A172 (cell line): ENCODE measurements at places on chromosomes 16 and 17. TPM values are rescaled to one million over a fixed set of nuclear protein-coding genes. Genes with fewer than 3 reads are reported as not detected.
A peak's percentile ranks its signal among the peaks of the same experiment; 100 is the strongest.

DNA sequence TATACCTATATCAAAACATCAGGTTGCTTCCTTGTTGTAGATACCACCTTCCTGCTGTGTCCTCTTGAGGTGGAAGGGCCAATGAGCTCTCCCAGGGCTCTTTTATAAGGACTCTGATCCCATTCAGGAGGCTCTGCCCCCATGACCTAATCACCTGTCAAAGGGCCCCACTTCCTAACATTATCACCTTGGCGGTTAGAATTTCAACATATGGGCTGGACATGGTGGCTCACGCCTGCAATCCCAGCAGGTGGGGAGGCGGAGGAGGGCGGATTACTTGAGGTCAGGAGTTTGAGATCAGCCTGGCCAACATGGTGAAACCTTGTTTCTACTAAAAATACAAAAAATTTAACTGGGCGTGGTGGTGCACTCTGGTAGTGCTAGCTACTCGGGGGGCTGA is 86.4 kb downstream of the HAPSTR1 start:
- no peak for DNase-seq

PIK3R5 gene
- 0.14 TPM in 1 of 2 replicates, not detected in the other for total RNA-seq

DNA sequence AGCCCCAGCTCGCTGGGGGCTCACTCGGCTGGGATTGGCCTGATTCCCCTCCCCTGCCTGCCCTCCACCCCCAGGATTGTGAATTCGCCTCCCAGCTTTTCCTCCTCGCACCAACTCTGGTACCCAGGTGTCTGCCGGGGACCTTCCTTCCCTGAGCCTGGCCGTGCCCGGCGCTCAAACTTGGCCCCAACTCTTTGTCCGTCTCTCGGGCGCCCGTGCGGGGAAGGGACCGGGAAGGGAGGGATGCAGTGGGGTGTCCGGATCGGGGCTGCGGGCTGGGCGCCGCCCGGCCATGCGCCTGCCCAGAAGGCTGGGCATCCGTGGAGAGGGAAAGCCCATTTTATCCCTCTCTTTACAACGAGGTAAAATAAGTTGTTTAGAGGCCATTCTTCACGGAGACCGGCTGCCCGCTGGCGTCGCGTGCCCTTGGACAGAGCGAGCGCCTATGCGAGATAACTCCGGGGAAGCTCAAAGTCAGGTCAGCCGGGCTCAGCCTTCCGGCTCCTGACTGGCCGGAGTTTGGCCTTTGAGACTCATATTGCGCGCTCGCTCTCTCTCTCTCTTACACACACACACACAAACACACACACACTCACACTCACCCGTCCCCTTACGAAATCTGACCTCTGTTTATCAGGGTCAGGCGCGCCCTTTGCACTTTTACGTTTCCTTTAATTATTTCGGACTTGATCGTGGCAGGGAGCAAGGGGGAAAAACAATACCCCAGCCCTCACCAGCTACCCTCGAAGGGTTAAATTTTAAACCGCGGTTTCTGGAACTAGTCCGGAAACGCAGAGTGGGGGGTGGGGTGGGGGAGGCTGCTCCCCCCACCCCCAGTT is 774 bp upstream of the MAF start:
- no peak for DNase-seq

GRCh38 chr17:9401434-9401833 is 174.2 kb downstream of the STX8 start:
- peak; percentile 19 for DNase-seq

- no peak for DNase-seq
Observed at GRCh38 chr16:66128371-66128770, 238.1 kb upstream of the CDH5 start.

- peak; percentile 93 for DNase-seq
Observed at GRCh38 chr17:28335959-28336871, 654 bp downstream of the TNFAIP1 start.

GRCh38 chr17:50871364-50871763 is 5.2 kb upstream of the TOB1 start:
- DNase-seq: no peak

DLX4 gene
- total RNA-seq: 1.7 and 2.5 TPM in 2 replicates

GRCh38 chr16:2500430-2500917 is 13.3 kb upstream of the ATP6V0C start:
- no peak for DNase-seq

METRN gene
- total RNA-seq: 71.9 and 87.2 TPM in 2 replicates

ZNF624 gene
- total RNA-seq: 6.8 and 8.8 TPM in 2 replicates

TAC4 gene
- not detected in 2 replicates for total RNA-seq

DNA sequence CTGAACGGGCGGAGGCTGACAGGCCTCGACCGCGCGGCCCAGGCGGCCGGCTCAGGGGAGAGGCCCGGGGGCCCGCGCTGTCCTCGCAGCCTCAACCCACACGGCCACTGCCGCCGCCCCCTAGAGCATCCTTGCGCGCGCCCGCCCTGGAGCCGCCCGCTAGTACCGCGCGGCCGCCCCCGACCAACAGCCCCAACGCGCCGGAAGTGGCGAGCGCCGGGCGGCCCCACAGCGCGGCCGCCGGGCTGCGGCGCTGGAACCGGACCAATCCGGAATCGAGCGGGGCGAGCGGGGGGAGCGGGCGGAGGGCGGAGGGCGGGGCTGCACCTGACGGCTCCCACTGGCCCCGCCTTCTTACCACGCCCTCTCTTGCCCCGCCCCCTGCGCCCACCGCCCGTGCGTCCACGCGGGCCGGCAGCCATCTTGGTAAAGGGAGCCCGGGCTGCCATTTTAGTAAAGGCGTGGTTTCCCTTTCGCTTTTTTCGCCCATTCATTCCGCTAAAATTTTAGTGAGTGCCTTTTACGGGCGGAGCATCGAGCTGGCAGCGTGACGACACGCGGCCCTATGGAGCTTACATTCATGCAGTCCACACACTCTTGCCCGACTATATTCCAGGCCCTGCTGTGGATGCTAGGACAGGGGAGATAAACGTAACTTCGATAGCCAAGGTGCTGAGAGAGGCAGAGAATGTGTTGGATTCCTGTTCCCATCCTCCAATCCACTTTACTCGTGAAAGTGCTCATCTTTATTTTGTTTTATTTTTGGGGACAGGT is at the start of gene XPO6:
TSS of gene XPO6 (minus strand) at position 208 of the 774 bp plus-strand sequence. CDS start 597 bp downstream, outside the sequence.
- DNase-seq: peak; percentile 89

DNA sequence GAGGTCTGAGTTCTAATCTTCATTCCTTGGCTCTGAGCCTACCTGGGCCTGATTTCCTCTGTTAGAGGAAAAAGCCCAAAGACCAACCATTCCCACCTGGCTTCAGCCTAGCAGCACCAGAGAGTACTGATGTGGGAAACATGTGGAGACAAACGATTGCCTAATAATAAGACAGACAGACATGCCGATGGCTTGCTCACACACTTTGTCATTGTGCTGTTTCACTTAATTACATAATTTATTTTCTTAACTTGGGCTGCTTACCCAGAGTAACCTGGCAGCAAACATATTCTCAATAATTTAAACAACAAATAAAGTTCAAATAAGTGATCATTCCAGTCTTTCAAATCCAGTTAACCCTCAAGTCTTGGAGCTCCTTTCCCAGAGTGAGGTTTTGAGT is 83.4 kb downstream of the MAF start:
- DNase-seq: no peak

DNA sequence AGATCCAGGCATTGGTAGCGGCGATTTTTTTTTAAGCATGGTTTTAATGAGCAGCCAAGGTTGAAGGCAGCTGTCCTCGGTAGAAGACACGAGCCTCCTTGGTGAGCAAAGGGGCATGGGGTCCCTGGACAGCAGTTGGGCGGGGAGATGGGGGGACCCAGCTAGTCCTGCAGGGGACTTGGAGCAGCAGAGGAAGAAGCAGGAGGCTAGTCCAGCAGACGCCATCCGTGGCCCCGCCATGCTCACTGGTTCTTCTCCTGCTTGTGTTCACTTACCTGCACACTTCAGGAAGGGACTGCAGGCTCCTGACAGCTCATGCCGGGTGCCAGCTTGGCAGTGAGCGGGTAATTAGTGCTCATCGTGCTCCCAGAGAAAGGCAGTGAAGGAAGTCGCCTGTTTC is 130.2 kb upstream of the CDH5 start:
- no peak for DNase-seq

DNA sequence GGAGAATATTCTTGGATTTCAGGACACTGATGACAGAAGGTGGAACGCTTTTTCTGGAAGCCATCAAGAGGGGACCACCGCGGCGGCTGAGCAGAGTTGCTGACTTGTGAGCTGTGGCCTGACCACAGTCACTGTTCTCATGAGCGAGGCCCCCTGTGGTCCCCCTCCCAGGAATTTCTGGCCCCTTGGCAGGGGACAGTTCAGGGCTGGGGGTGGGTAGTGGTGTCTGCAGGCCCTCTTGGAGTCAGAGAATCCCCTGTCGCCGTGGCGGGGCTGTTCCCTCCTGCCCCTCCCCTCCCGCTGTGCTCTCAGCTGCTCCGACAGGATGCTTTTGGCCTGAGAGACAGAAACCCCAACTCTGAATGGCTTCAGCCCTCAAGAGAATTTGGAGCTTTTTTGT is 292.0 kb downstream of the SEC14L1 start:
- no peak for DNase-seq

DNA sequence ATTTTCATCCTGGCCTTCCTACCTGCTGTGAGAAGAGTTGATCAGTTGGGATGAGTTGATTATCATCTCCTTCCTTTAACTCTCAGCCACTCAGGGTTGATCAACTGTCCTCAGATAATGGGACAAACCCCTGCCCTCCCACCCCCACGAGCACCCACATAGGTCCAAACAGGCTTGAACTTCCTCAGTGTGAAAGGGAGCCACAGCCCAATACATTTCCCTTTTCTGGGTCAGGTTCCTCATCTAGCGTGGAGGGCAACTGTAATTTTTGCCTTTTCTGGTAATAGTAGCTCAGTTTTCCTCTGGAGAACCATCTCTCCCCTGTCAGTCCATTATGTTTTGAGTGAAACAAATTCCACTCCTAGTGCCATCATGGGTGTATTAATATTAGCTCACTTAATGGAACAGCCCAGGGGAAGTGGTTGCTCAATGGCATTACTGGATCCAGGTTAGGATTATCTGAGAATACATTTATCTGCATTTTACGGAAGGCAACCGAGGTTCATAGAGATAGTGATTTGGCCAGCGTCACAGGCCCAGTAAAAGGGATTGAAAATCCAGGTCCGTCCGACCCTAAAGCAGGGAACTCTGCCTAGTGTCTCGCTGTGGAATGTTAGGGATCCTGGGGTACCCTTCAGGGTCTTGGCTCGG is 476 bp upstream of the LPCAT2 start:
- DNase-seq: no peak
